ENCODE measurements at places on chromosomes 5 and 9.

GRCh38 chr5:120358949-120359348 lies 105.2 kb upstream of the PRR16 start:
- no peak for DNase-seq

- no peak for DNase-seq
Observed at GRCh38 chr9:34377404-34377746, 677 bp upstream of the MYORG start.

GRCh38 chr5:96952974-96953730 lies 17.3 kb downstream of the LNPEP start:
- DNase-seq: no peak

DNA sequence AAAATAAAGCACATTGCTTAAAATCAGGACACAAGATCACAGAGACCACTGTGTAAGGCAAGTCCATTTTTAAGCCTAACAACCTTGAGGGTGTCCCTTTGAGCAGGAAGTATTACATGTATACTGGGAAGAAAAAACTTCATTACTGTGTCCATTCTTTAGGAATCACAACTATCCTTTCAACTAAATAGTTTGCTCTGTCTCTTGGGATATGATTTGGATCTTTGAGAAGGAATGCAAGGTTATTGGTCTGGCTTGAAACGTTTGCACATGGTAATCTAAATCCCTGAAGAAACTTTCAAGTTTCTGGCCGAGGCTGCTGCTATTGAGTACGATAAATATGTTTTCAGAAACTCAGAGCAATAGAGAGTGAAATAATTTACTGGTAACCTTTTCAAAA lies 923.0 kb upstream of the SEMA6A start:
- no peak for DNase-seq

- DNase-seq: peak; percentile 9
Observed at GRCh38 chr5:65563777-65564176, 681 bp downstream of the PPWD1 start.

GRCh38 chr5:113031557-113031956 lies 55.0 kb downstream of the DCP2 start:
- DNase-seq: no peak

- no peak for DNase-seq
Observed at GRCh38 chr5:151406322-151406947, 41.0 kb upstream of the SLC36A1 start.

DNA sequence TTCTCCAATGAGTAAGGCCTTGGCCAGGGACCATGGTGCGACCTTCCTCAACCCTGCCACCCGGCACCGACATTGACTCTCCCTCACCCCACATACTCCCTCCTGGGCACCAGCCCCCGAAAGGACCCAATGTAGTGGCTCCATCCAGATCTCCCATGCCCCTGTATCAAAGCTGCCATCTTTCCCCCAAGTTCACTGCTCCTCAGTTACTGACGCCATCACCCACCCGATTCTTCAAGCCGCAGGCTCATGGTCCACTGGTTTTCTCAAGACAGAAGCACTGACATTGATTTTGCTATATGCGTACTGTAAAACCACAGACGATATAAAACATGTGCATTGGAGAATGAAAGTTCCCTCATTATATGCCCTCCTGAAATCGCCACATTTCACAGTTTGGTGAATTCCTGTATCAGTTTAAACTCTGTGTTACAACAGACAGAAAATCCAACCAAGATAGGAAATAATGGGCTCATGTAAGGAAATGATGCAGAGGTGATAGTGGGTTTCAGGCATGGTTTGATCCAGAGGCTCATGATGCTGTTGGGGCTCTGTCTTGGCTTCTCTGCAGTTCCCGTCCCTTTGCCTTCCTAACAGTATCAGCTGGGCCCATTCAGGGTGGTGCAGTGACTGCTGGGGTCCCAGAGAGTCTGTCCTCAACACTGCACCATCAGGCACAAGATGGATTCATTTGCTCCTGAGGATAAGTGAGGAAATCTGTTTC lies 207.3 kb upstream of the IER5L start:
- no peak for DNase-seq

- no peak for DNase-seq
Observed at GRCh38 chr9:35060548-35061207, 11.7 kb downstream of the VCP start.

DNA sequence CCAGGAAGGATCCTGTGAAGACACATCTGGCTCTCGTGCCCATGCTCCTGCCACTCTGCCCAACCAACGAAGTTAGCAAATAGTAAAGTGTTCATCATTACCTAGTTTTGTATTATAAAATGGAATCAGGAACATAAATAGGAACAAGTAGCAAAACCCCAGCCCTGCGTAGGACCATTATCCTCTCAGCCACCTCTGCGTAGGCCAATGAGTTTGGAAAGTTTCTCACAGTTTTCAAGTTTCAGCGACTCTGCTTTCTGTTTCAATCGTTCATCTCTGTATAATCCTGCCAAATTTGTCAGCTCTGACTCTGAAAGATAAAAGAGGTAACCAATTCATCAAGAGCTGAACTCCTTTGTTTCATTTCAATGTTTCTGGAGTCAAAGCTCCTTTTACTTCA lies 10.1 kb upstream of the SPATA24 start:
- no peak for DNase-seq

DNA sequence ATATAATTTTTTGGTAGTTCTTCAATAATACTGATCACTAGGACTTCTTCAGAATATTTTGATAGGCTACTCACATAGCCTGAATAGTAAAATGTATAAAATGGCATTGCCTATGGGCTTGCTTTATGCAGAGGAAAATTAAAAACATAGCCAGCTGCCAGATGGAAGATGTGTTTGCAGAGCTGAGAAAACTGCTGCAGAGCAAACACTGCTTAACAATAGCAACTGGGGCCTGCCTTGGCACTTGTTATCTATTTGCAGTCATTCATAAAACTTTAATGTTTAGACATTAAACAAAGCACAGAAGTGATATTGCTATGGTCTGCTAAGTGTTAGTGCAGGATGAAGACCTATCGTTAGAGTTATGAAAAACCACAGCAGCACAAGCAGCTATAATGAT lies 151.5 kb upstream of the SMC2 start:
- no peak for DNase-seq

- DNase-seq: no peak
Observed at GRCh38 chr5:63247651-63248050, 669.0 kb downstream of the LRRC70 start.

- no peak for DNase-seq
Observed at GRCh38 chr9:20815923-20816703, 132.1 kb downstream of the FOCAD start.

- DNase-seq: no peak
Observed at GRCh38 chr5:178115136-178115813, 1.9 kb downstream of the N4BP3 start.

GRCh38 chr9:119026120-119026519 lies 343.1 kb downstream of the BRINP1 start:
- DNase-seq: no peak

DNA sequence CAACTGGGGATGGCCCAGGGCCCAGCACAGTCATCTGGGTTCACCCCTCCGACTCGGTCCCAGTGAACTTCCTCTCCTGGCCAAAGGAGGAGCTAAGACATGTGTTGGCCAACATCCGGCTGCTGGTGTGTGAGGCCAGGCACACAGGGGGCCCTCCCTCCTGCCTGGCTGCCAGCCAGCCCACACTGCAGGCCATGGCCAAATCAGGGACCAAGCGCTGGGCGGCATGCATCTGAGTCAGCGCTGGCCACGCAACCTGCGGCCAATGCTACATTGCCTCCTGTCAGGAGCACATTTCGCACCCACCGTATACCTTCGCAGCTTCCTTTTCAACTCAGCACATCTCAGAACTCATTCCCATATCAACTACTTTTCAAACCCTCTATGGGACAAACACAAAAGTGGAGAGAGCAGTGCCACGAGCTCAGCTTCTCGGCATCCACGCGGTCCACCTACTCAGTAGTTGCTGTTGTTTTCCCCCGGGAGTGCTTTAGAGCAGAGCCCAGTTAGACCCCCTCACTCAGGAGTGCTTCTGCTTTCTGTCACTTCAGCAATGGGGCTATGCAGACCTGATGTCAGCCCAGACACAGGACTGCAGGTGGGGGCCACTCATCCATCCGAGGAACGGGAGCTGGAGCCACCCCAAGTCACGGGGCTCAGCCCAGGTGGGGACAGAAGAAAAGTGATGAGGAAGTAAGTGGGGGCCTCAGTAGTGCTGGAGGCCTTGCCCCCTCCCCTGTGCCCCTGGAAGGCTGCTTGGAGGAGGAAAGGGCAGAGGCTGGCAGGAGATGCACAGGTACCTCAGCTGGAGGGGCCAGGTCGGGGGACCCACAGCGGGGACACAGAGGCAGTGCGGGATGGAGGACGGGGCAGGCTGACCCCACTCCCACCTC lies 13.9 kb downstream of the NINJ1 start:
- peak; percentile 21 for DNase-seq

GRCh38 chr5:156913719-156914370 lies 49.2 kb downstream of the TIMD4 start:
- peak; percentile 34 for DNase-seq

DNA sequence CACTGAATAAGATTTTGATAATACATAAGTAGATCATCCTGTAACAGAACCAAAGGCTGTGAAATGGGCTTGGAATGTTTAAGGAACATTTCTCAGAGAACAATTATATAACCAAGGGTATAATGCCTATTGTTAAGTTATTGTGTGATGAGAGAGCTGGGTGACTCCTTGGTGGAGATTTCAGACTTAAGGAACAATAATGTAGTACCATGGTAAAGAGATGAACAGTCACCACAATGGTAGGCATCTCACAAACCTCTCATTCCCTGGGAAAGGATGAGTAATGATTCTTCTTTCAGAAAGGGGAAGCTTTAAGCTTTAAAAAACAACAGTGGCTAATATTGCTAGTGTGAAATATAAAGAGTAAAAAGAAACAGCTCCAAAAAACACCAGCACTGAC lies 147.4 kb downstream of the TRIM36 start:
- DNase-seq: no peak

- DNase-seq: no peak
Observed at GRCh38 chr5:172162987-172163343, 25.1 kb downstream of the STK10 start.

DNA sequence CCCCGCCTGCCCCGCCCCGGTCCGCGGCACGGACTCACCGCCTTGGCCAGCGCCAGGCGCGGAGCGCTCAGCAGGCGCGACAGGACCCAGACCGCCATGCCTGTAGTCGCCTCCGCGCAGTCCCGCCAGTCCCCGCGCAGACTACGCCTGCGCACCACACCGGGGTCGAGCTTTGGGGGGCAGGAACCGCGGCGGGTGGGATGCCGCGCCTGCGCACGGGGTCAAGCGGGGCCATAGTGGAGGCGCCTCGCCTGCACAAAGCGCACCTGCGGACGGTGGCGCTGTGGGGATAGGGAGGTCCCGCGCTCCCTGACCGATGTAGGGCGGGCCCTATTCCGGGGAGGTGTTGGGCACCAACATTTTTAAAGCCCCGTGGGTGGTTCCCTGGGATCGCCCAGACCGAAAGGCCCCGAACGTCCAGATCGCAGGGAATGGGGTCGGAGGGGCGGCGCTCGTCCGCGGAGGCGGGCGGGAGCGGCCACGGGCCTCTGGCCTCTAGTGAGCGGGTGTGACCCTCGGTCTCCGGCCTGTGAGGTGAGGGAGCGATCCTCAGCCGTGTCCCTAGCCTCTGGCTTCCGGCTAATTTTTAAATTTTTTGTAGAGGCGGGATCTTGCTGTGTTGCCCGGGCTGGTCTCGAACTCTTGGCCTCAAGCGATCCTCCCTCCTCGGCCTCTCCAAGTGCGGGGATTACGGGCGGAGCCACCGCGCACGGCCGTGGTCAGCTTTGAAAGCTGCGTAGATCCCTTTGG lies 70.8 kb upstream of the LPCAT1 start:
- DNase-seq: peak; percentile 34

Data from CD4-positive, alpha-beta memory T cell (primary cell).